Fibroblast of skin of left quadriceps (primary cell): ENCODE measurements at places on chromosomes 7 and 10.

- DNase-seq: no peak
These were observed 780.2 kb downstream of the MAGI2 start for GRCh38 chr7:78673272-78673671.

- no peak for DNase-seq
These were observed 70.2 kb upstream of the PDE1C start for GRCh38 chr7:32140210-32140939.

GRCh38 chr7:159229683-159230475 is 85.2 kb upstream of the VIPR2 start:
- no peak for DNase-seq

- no peak for DNase-seq
These were observed 6.1 kb downstream of the GET4 start for GRCh38 chr7:882336-883035.
